Posterior vena cava (tissue), 2 donors: ENCODE measurements at places on chromosomes 5 and 9. TPM values are rescaled to one million over a fixed set of nuclear protein-coding genes. Genes with fewer than 3 reads are reported as not detected.

The HTR1A gene
- not detected for total RNA-seq

The CDH10 gene
- total RNA-seq = not detected

GRCh38 chr5:52469420-52469819, 318.3 kb upstream of the ITGA1 start:
- DNase-seq = no peak

- no peak for DNase-seq
These were observed 209.6 kb upstream of the ST8SIA4 start for GRCh38 chr5:101112645-101113044.

GRCh38 chr5:32848681-32849080, 137.6 kb downstream of the NPR3 start:
- DNase-seq = no peak

DNA sequence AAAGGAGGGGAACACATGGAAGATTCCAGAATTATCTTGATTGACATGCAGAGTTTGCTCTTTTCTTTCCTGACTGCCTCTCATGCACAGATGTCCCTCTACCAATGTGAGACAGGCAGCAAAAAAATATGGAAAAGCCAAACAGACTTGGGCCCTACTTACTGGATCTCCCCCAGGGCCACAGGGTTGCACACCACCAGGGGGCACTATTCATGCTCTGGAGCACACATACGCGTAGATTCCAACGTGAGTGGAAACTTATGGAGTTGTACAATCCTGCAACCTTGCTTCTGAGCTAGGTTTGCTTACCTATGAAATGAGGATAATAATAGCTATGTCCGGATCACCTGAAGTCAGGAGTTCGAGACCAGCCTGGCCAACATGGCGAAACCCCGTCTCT, 319.5 kb downstream of the ARHGEF28 start:
- DNase-seq = no peak
